Activated CD4-positive, alpha-beta T cell treated with anti-CD3 and anti-CD28 coated beads for 1 hour (primary cell): ENCODE measurements at places on chromosomes 1 and 21.

- no peak for DNase-seq
These were observed 7.2 kb downstream of the FAAH start for GRCh38 chr1:46401154-46401913.

DNA sequence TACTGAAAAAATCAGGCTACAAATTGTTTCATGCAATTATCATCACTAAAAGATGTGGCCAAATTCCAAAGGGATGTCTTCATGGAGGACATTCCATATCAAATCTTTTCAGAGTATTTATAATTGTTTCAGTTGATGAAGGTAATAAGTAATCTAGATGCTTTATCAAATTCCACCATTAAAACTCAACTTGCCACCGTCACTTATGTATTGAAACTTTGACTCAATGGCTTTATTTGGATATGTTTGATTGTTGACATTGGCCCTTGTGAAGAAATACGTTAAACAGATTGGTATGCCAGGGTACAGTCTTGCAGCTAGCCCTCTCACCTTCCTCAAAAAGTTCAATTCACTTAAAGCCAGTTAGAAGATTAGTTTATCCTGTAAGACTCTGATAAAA is 32.2 kb upstream of the PALMD start:
- DNase-seq = no peak

GRCh38 chr1:242086093-242086492 is 87.2 kb upstream of the MAP1LC3C start:
- DNase-seq = no peak

GRCh38 chr1:27589841-27590426 is 14.0 kb downstream of the AHDC1 start:
- DNase-seq = no peak

DNA sequence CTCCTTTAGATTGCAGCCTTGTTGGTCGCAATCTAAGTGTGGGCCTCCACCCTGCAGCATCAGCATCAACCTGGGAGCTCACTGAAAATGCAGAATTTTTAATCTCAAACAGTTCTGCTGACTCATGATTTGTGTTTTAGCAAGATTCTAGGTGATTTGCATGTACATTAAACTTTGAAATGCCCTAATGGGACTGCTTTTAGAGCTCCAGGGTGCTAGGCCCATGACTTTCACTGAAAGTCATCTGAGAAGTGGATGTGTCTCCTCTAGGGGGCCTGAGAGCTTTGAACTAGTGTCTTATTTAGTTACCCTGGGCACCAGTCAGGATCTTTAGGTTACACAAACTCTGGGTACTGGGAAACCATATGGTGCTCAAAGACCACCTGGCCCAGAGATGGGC is 9.0 kb downstream of the TRIM67 start:
- DNase-seq = no peak
